ENCODE measurements at places on chromosomes 7 and 10.

DNA sequence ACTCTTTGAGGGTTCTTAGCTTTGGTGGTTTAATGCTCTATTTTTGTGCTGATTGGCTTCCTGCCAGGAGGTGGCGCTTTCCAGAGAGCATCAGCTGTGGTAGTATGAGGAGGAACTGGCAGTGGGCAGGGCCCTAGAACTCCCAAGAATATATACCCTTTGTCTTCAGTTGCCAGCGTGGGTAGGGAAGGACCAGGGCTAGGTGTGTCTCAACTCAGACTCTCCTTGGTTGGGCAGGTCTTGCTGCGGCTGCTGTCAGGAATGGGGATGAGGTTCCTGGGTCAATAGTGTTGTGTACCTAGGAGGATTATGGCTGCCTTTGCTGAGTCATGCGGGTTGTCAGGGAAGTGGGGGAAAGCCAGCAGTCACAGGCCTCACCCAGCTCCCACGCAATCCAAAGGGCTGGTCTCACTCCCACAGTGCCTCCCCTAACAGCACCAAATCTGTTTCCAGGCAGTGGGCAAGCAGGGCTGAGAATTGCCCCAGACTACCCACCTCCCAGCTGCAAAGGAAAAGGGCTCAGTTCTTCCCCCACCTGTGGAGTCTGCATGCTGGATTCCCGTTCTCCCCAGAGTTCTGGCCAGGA is 191.5 kb downstream of the PHTF2 start:
- ATAC-seq: no peak

GRCh38 chr7:2376351-2377154 is 21.9 kb downstream of the EIF3B start:
- no peak for ATAC-seq

- no peak for ATAC-seq
Measured at GRCh38 chr7:110609336-110609735, 481.6 kb upstream of the LRRN3 start.

DNA sequence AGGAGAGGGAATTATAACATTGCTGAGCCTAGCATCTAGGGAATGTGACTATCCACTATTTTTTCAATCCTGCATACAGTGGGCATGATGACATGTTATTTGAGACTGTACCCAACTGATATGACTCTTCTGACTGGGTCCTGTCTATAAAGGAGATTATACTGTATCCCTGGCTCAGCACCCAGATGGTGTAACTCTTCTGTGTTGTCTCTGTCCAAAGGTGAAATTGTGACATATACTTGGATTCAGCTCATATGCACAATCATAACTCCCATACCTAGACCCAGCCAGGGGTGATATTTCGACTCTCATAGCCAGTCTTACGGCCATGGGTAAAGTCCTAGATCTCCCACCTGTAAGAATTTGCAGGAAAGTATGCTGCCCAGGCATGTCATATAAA is 59.3 kb downstream of the ZNF736 start:
- ATAC-seq: no peak

GRCh38 chr7:158369866-158370265 is 217.8 kb downstream of the PTPRN2 start:
- ATAC-seq: no peak

DNA sequence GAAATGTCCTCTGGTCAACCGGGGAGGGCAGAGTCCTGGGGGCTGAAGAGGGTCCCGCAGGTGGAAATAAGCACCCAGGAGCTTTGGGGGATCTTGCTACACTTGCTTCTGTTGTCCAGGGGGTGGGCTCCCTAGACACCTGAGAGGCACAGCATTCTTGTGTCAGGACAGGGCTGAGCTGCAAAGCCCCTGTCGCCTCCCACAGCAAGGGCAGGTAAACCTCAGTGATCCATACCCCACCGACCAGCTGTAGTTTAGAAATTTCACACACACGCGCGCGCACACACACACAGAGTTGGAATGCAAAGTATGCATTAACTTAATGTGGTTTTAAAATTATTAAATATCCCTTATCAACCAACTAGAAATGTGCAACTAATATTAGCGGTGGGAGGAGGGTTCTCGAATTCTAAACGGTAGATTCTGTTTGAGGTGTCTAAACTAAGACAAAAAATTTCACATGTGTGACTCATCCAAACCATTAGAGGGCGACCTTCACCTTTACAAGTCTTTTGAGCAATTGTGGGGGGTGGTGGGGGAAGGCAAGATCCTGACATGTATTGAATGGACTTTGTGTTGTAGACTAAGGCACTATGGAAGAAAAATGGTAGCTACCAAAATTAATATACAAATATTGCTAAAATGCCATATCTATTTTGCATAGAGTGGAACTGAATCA is 34.3 kb upstream of the PTF1A start:
- ATAC-seq: peak; percentile 84

- no peak for ATAC-seq
Measured at GRCh38 chr7:46979439-46979838, 602.5 kb downstream of the TNS3 start.

GRCh38 chr7:142754681-142755575 is 5.7 kb downstream of the PRSS1 start:
- no peak for ATAC-seq

DNA sequence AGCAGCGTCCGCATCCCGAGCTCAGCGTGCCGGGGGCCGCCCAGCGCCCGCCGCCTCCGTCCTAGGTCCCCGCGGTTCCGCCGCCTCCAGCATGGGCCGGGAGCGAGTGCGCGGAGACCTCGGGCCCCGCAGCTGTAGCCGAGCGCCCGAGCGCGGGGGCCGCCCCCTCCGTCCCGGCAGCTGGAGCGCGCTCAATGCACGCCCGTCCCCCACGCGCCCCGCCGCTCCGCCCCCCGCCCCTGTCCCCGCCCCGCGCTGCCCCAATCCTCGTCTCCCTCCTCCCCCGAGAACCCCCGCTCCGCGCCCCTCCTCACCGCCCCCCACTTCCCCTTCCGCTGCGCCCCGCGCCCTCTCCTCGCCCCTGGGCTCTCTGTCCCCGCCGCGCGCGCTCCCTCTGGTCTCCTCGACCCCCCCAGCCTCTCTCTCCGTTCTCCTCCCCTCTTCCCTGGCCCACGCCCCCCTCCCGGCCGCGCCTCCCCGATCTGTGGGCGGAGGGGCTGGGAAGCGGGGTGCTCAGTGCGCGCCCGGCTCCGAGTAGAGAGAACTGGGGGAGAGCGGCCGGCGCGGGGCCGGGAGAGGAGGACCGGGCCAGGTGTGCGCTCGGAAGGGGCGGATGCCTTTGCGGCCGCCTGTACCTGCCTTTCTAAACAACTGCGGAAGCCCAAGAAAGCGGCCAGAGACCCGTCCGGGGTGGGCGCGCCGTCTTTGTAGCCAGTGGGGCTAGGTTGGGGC is at the start of gene VIPR2:
VIPR2 (minus strand) TSS at position 110 of the 732 bp plus-strand sequence; CDS start at position 14, 96 bp downstream.
- ATAC-seq: no peak

All from SK-N-SH treated with all-trans-retinoic acid at 6 μM for 48 hours (cell line).